ENCODE measurements at places on chromosomes 4 and X.

GRCh38 chr4:186499467-186499866, 55.9 kb downstream of the MTNR1A start:
- no peak for DNase-seq

GRCh38 chrX:50577326-50577725, 106.7 kb upstream of the DGKK start:
- no peak for DNase-seq

DNA sequence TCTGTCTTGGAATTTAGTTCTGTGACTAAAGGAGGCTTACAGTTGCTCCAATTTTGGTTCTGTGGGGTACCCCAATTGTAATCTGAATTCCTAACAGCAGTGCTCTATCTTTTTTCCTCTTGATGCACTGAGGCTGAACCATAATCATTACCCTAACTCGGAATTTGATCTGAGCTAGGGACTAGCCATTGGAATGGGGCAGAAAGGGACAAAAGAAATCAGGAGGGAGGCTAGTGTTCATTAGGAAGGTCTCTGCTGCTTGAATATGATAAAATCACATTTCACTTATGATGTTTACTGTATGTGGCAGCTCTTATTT, 2.7 kb downstream of the KLF3 start:
- no peak for DNase-seq

DNA sequence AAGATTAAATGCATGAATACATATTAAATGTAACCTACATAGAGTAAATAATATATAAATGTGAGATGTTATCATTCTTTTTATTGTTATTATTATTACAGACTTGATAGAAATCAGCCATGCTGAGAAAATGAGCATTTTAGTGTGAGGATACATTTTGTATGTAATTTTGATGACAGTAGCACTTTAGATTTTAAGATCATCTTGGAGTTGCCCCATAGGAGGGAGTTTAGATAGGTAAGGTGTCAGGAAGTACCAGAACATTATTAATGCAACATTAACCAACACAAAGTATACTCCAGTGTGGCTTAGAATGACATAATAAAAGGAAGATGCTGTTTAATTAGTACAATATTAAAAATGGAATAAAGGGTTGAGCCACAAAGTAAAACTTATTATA, 8.4 kb downstream of the TMPRSS11A start:
- no peak for DNase-seq

DNA sequence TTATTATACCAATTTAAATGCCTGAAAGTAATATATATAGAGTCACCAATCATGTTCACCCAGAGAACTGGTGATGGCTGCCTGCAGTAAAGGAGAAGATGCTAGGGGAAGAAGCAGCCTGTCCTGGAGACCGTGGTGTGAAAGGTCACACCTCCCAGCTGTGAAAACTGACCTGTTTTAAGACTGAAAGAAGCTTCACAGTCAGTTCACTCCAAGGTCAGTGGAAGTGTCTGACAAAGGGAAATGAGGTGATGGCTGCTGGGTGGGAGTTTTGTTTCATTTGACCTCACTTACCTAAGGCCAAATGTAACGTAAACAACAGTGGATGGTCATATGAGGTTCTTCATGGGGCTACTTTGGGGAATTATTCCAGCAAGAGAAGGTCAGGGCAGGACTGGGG, 352.1 kb upstream of the GATB start:
- DNase-seq = no peak

DNA sequence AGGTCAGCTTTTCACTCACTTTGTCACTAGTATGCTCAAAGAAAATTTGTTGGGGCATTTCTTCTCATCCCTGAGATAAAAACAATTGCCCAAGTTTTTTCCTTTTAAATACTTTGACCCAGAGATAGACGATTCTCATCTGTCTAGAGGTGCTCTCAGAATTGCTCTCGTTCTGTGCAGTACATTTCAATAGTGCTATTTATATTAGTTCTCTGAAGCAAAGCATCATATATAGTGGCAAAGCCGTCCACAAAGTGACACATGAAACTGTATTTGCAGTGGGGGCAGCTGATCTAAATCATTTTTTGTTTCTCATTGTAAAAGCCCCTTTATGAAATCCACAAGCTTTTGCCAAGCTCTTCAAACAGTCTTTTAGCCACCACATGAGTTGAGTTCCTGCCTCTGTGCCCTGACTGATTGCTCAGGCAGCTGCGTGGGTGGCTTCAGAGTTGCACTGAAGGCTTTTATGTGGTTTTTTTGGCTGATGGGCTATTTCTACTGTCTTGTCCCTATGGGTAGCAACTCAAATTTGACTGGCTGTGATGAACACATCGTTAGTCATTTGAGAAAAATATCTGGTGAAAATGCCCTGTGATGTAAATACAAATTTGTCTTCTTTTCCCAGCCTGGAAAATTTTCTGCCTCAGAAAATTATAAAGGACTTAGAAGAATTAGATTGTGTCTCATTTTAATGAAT, 119.1 kb upstream of the OTUD4 start:
- DNase-seq = no peak

- no peak for DNase-seq
Observed at GRCh38 chr4:7300711-7301095, 108.4 kb downstream of the SORCS2 start.

Data from T47D (cell line).